ENCODE measurements at places on chromosomes 12 and 14. TPM values are rescaled to one million over a fixed set of nuclear protein-coding genes. Genes with fewer than 3 reads are reported as not detected.

The NKX2-8 gene
- 1.5 TPM for total RNA-seq

The CLEC14A gene
- total RNA-seq: not detected

The CIT gene
- 72.4 TPM for total RNA-seq

- no peak for DNase-seq
- no peaks in the 10 kb centered on the region for H3K4me1 ChIP-seq
Measured at GRCh38 chr14:51593397-51593796, 58.3 kb upstream of the FRMD6 start.

GRCh38 chr12:64083285-64084210 lies 138.5 kb downstream of the KICS2 start:
- H3K27ac ChIP-seq: no peak overlapping the region
- peaks cover 32% of the 10 kb centered on the region for H3K4me1 ChIP-seq
- no peak overlapping the region for H3K4me3 ChIP-seq
- H3K27me3 ChIP-seq: no peaks in the 10 kb centered on the region
- H3K36me3 ChIP-seq: peaks cover 11% of the 10 kb centered on the region
- no peak for DNase-seq

GRCh38 chr14:36513451-36514277 lies 6.4 kb downstream of the NKX2-1 start:
- DNase-seq: no peak
- H3K27me3 ChIP-seq: peaks cover 87% of the 10 kb centered on the region
- H3K4me3 ChIP-seq: no peak overlapping the region
- H3K4me1 ChIP-seq: no peaks in the 10 kb centered on the region
- no peaks in the 10 kb centered on the region for H3K36me3 ChIP-seq
- no peak overlapping the region for H3K27ac ChIP-seq

The CCDC38 gene
- not detected for total RNA-seq

The TTC9 gene
- 9.8 TPM for total RNA-seq

The KRT71 gene
- total RNA-seq: not detected

The RAB5B gene
- total RNA-seq: 91.6 TPM

- no peak overlapping the region for H3K4me3 ChIP-seq
- H3K27me3 ChIP-seq: no peaks in the 10 kb centered on the region
- H3K27ac ChIP-seq: no peak overlapping the region
- H3K36me3 ChIP-seq: no peaks in the 10 kb centered on the region
- DNase-seq: no peak
- H3K4me1 ChIP-seq: peaks cover 22% of the 10 kb centered on the region
Measured at GRCh38 chr14:61498811-61499210, 177.4 kb downstream of the PRKCH start.

GRCh38 chr12:109870648-109871047 lies 9.7 kb downstream of the GLTP start:
- H3K27ac ChIP-seq: no peak overlapping the region
- H3K36me3 ChIP-seq: no peaks in the 10 kb centered on the region

DNA sequence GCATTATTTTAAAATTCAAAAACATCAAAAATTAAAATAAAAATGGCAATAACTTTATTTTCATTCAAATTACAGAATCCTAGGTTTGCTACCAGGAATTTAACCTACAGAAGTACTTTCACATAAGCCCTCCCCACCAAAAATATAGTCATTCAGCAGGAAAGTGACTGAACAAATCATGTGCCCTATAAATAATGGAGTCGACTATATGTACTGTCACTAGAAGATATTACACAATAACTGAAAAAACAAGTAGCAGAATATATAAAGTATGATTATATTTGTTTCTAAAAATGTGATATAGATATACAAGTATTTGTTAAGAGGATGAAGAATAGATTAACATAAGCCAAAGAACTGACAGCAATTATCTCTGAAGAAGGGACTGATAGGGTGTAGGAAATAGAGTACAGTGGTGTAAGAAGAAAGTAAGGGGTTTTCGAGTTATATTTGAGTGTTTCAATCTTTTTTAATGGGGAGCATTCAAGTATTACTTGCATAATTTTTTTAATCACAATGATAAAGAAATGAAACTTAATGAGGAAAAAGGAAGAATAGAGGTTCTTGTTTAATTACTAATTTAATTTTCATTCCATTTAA lies 7.9 kb downstream of the C2CD5 start:
- no peak overlapping the region for H3K27ac ChIP-seq
- no peaks in the 10 kb centered on the region for H3K27me3 ChIP-seq
- peaks cover 6% of the 10 kb centered on the region for H3K36me3 ChIP-seq
- no peak overlapping the region for H3K4me3 ChIP-seq

- no peak for DNase-seq
- peaks cover 15% of the 10 kb centered on the region for H3K36me3 ChIP-seq
- H3K27ac ChIP-seq: no peak overlapping the region
- no peak overlapping the region for H3K4me3 ChIP-seq
- peaks cover 60% of the 10 kb centered on the region for H3K27me3 ChIP-seq
- no peaks in the 10 kb centered on the region for H3K4me1 ChIP-seq
Measured at GRCh38 chr14:105531894-105532623, 5.7 kb downstream of the TMEM121 start.

DNA sequence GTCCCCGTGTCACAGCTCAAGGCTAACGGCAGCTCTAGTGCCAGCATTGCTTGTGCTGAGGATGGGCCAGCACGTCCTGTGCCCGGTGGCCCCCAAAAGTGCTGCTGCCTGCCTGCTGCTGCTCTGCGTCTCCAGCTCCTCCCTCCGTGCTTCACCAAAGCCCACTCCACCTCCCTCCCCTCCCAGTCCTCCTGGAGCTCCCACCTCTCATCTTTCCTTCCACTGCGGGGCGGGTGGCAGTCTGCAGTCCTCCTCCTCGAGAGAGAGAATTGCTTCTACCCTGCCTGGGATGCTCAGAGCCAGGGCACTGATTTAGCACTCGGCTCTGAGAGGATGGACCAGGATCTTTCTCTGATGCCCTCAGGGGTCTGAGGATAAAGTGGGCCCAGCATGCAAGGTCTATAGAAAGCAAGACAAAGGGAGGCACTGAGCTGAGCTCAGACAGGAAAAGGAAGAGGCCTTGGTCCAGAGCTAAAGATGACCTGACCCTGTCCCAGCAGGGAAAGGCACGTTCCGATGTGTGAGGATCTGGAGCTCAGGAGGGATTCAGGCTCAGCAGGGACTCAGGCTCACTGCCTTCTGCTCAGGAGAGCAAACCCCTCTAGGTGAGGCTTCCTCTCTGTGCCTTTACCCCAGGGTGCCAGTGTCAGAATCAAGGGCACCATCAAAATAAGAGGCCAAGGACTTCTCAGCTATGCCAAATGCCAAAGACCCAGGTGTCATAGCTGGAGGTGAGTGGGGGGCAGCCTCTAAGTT lies 113.1 kb upstream of the FKBP4 start:
- peaks cover 81% of the 10 kb centered on the region for H3K27me3 ChIP-seq
- H3K36me3 ChIP-seq: peaks cover 6% of the 10 kb centered on the region
- no peak overlapping the region for H3K27ac ChIP-seq
- no peak for DNase-seq
- peaks cover 8% of the 10 kb centered on the region for H3K4me1 ChIP-seq
- no peak overlapping the region for H3K4me3 ChIP-seq

- no peak overlapping the region for H3K4me3 ChIP-seq
- peaks cover 4% of the 10 kb centered on the region for H3K36me3 ChIP-seq
- H3K27ac ChIP-seq: no peak overlapping the region
Measured at GRCh38 chr12:53712059-53712643, 15.1 kb downstream of the CALCOCO1 start.

The PTGER2 gene
- total RNA-seq: 0.29 TPM

DNA sequence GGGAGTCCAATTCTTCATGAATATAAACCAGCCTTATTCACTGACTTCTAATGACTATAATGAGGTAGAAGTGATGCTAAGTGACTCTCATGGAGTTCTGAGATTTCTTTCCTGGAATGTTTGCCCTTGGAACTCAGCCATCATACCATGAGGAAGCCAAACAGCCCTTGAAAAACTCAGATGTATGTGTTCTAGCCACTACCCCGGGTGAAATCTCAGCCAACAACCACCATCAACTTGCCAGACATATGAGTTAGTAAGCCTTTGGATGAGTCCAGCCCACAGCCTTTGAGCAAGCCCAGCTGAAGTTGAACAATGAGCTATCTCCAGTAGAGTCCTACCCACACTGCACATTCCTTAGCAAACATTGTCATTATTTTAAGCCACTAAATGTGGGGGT lies 149.5 kb downstream of the SLC6A15 start:
- no peak for DNase-seq
- H3K27me3 ChIP-seq: no peaks in the 10 kb centered on the region
- H3K4me3 ChIP-seq: no peak overlapping the region
- no peaks in the 10 kb centered on the region for H3K36me3 ChIP-seq
- peaks cover 4% of the 10 kb centered on the region for H3K4me1 ChIP-seq

The CCDC175 gene
- not detected for total RNA-seq

The KRT80 gene
- total RNA-seq: 45.5 TPM

DNA sequence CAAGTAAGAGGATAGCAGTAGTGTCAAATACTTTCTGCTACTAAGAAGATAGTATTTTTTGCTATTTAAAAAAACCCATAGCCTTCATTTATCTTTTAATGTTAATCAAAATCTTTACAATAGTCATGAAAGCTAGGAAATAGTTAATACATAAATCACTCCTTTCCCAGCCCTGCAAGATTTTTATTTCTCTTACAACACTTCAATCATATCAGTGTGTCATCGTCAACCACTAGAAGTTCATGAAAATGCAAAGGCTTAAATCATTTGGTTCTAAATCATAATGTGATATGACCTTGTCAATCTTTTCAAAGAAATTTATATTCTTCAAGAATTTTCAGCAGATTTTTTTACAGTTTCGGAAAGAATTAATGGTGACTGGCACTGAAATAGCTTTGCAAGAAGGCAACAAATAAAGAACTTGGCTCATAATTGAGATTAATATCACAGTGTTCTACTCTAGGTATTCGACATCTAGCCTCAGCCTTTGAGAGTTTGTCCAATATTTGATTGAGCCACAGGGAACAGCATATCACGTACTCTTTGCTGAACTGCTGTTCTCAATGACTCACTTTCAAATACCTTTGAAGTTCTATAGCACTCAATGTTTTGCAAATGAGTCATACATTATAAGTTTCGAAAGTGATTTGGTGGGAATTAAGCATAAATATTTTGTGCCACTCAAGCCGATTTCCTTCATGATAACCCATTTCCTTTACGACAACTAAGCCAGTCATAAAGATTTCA lies 384.0 kb upstream of the FOXG1 start:
- peak overlapping the region; percentile 74 for H3K27ac ChIP-seq
- no peaks in the 10 kb centered on the region for H3K27me3 ChIP-seq
- DNase-seq: peak; percentile 9
- no peaks in the 10 kb centered on the region for H3K36me3 ChIP-seq

The SIRT4 gene
- total RNA-seq: 1.6 TPM

GRCh38 chr14:96047101-96047500 lies 7.9 kb downstream of the C14orf132 start:
- peaks cover 28% of the 10 kb centered on the region for H3K27me3 ChIP-seq
- no peak for DNase-seq
- H3K4me1 ChIP-seq: no peaks in the 10 kb centered on the region
- no peak overlapping the region for H3K27ac ChIP-seq
- no peaks in the 10 kb centered on the region for H3K36me3 ChIP-seq
- H3K4me3 ChIP-seq: no peak overlapping the region

GRCh38 chr12:57187222-57188089 lies 29.1 kb upstream of the NXPH4 start:
- no peak overlapping the region for H3K4me3 ChIP-seq
- H3K36me3 ChIP-seq: peaks cover 7% of the 10 kb centered on the region
- DNase-seq: no peak

The AHNAK2 gene
- total RNA-seq: 42.0 TPM

DNA sequence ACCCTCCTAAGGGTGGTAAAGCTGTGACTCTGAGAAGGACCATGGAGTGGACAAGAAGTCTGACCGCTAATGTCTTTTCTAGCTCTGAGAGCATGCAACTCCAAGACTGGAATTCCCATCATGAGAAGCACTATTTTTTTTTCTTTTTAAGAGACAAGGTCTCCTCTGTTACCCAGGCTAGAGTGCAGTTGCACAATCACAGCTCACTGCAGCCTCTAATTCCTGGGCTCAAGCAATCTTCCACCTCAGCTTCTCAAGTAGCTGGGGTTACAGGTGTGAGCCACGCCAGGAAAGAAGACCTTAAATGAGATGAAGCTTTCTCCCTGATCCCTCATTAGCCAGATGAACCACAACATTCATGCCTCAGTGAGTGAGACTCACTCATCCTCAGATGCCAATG lies 19.2 kb downstream of the VDR start:
- H3K36me3 ChIP-seq: peaks cover 5% of the 10 kb centered on the region
- no peak for DNase-seq
- H3K4me3 ChIP-seq: no peak overlapping the region
- H3K27me3 ChIP-seq: no peaks in the 10 kb centered on the region

DNA sequence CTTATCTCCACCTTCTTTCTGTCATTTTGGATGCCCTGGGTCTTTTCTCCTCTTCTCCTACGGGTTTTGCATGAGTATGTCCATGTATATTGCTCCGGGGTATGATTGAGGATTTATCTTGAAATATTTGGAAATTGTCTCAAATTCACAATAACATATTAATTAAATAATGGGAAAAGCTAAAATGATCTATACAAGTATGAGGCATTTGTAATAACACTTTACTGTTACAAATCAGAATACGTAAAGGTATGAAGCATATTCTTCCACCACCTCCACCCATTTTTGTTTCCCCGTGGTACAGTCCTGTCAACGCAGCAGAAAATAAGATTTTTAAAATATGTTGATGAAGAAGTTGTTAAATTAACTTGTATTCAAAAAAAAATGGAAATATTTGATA lies 91.3 kb downstream of the PPP2R5C start:
- no peak for DNase-seq
- H3K4me3 ChIP-seq: no peak overlapping the region
- H3K36me3 ChIP-seq: no peaks in the 10 kb centered on the region
- no peak overlapping the region for H3K27ac ChIP-seq

- H3K4me3 ChIP-seq: no peak overlapping the region
- peaks cover 5% of the 10 kb centered on the region for H3K4me1 ChIP-seq
- H3K36me3 ChIP-seq: peaks cover 67% of the 10 kb centered on the region
Measured at GRCh38 chr12:98532687-98533304, 17.4 kb downstream of the TMPO start.

Data from Calu3 (cell line).